ENCODE measurements at places on chromosomes 3 and 15.

DNA sequence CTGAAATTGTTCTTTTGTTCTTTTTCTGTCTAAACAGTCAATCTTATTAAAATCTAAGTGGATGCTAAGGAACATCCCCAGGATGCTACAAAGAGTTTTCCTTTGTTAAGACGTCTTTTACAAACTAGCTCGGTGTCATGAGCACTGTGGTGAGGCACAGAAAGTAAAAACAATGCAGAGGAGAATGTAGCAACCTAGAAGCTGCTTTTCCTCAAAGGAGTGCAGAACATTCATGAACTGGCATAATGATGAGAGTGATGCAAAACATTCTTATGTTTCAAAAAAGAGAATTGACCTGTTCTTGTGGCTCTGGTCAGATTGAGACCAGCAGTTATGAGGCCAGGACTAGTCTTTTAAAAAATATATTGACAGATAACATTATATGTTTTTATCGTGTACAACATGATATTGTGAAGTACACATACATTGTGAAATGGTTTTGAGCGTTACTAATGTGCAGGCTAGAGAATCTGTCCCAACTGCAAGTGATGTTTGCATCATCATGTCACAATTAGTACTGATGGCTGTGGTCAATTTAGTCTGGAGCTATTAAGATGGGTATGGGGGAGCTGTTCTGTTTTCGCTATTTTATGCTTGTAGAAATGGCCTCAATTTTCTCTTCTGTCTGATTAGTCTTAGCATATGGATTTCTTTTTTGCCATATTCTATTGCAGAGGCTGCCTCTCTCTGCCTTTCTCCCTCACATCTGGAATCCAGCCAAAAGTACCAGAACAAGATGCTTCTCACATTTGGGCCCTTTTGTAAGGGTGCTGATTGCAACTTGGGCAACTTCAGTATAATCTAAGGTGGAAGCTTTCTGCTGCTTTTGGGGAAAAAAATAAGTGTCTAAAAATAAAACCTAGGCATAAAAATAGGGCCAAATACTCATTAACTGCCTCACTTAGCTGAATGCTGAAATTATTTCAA, 50.2 kb downstream of the HHLA2 start:
- no peak for DNase-seq

DNA sequence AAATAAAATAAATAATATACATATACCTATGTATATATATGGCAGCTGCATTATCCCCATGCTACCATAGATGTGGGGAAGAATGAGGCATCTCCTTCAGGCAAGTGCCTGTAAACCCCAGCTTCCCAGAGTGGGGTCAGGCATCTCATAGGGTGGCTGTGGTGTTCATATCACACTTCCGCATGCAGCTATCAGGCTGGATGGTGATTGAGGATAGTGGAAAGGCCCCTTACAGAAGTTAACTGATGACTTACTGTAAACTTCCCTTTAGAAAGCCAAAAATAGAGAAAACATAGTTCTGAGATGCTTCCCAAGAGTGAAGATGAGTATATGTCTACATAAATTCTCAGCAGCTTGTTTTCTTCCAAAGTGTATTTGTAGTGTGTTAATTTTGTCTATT, 3.5 kb upstream of the PP2D1 start:
- DNase-seq: no peak

GRCh38 chr3:57983734-57984518, 24.3 kb upstream of the FLNB start:
- DNase-seq: peak; percentile 19

- DNase-seq: no peak
Measured at GRCh38 chr15:93479715-93480114, 390.7 kb upstream of the RGMA start.

GRCh38 chr3:140794507-140794906, 116.6 kb downstream of the TRIM42 start:
- no peak for DNase-seq

DNA sequence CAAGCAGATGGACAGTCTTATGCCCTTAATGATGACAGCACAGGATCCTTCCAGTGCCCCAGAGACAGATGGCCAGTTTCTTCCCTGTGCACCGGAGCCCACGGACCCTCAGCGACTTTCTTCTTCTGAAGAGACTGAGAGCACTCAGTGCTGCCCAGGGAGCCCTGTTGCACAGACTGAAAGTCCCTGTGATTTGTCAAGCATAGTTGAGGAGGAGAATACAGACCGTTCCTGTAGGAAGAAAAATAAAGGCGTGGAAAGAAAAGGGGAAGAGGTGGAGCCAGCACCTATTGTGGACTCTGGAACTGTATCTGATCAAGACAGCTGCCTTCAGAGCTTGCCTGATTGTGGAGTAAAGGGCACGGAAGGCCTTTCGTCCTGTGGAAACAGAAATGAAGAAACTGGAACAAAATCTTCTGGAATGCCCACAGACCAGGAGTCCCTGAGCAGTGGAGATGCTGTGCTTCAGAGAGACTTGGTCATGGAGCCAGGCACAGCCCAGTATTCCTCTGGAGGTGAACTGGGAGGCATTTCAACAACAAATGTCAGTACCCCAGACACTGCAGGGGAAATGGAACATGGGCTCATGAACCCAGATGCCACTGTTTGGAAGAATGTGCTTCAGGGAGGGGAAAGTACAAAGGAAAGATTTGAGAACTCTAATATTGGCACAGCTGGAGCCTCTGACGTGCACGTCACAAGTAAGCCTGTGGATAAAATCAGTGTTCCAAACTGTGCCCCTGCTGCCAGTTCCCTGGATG, 198.7 kb downstream of the AKAP13 start:
- no peak for DNase-seq
